ENCODE measurements at places on chromosomes 4 and X.
A peak's percentile ranks its signal among the peaks of the same experiment; 100 is the strongest.

GRCh38 chrX:100263650-100264049 lies 146.4 kb downstream of the PCDH19 start:
- no peak overlapping the region for H3K27ac ChIP-seq
- peaks cover 3% of the 10 kb centered on the region for H3K27me3 ChIP-seq
- H3K36me3 ChIP-seq, result no peaks in the 10 kb centered on the region
- no peaks in the 10 kb centered on the region for H3K4me1 ChIP-seq
- no peak for DNase-seq

- no peak for DNase-seq
- no peak overlapping the region for H3K27ac ChIP-seq
- no peaks in the 10 kb centered on the region for H3K4me1 ChIP-seq
Observed at GRCh38 chr4:124736526-124736925, 24.0 kb upstream of the ANKRD50 start.

DNA sequence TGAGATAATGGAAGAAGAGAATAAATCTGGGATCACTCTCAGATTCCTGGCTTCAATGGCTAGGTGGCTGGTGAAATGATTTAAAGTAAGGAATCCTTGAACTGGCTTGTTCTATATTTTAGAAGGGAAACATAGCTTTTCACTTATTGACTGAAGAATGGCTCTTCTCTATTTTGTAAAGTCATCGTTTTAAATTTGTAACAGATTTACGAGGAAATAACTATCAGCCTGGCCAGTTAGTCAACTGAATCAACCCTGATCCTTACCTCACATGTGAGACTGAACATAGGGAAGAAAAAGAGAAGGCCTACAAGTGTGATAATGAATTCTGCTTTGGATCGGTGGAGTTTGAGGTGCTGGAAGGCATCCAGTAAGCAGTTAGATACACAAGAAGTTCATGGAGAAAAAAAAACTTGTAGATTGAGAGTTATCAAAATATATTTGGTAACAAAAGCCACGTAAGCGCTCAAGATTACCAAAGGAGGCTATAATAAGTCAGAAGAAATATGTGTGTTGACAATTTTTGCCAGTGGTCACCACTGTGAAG lies 12.0 kb downstream of the AREG start:
- no peak overlapping the region for H3K27ac ChIP-seq
- no peak overlapping the region for H3K4me3 ChIP-seq
- H3K27me3 ChIP-seq, result no peaks in the 10 kb centered on the region
- DNase-seq, result no peak
- H3K4me1 ChIP-seq, result no peaks in the 10 kb centered on the region

DNA sequence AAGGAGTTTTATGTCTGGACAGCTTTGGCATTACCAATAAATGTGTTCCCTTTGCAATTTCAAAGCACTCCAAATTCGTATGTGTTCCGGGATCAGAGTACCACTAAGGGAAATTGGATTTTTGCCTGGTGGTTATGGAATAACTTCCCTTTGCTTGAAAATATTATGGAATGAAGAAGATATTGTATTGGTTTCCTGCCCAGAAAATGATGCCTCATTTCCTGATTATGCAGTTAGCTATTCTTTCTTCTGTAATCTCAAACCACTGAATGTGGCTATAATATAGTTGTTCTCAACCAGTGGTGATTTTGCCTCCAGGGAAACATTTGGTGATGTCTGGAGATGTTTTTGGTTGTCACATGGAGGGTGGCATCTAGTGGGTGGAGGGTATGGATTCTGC lies 142.9 kb downstream of the PCDH7 start:
- peak; percentile 74 for DNase-seq
- H3K4me3 ChIP-seq, result peak overlapping the region; percentile 6
- H3K36me3 ChIP-seq, result no peaks in the 10 kb centered on the region
- peak overlapping the region; percentile 64 for H3K27ac ChIP-seq
- no peaks in the 10 kb centered on the region for H3K27me3 ChIP-seq

DNA sequence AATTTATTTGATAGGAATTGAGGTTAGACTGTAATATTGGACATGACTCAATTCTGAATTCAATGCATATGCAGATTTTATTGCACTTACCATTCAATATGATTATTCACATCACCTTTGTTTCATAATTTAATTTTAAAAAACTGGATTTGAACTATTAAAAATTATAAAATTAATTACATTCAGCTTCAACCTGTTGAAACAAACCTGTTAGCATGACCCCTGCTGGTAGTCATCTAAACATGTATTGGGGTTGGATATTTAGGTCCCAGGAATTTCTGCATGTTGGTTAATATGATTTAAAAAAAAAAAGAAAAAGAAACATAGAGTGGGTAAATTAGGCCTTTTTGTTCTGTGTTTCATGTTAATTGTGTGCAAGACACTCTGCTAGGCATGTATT lies 85.9 kb downstream of the ARSJ start:
- no peak overlapping the region for H3K27ac ChIP-seq
- H3K4me1 ChIP-seq, result no peaks in the 10 kb centered on the region
- H3K4me3 ChIP-seq, result no peak overlapping the region

DNA sequence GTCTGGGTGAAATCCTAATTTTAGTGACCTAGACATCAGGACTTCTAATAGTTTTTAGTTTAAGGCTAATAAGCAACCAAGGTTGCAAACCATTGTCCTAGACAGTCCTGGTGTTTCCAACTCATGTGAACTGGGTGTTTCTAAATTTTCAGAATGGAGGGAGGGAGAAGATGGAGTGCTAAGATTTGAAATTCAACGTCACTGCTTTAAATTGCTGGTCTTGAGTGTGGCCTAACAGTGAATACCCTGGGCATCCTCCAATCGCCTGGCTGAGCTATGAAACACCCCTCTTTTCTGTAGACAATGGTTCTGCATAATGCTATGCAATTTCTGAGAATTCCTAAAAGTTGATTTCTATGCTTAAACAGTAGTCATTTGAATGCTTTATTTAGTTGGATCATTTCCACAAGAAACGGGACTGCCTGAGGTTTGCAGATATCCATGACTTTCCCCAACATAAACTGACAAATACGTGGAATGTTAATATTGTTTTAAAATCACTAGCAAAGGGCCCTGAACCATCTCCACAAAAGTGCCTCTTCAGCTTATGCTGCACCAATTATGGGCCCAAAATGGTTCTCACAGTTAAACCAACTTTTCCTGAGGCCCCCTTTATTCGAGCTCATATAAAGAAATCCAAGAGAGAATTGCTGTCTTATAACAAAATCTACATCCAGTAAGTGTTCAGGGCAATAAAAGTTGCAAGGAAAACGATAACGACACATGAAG lies 1.1 kb downstream of the FBXL5 start:
- H3K4me3 ChIP-seq, result peak overlapping the region; percentile 73
- peaks cover 45% of the 10 kb centered on the region for H3K4me1 ChIP-seq
- H3K27ac ChIP-seq, result peak overlapping the region; percentile 81

- H3K27ac ChIP-seq, result no peak overlapping the region
- H3K4me3 ChIP-seq, result no peak overlapping the region
- DNase-seq, result no peak
- H3K4me1 ChIP-seq, result no peaks in the 10 kb centered on the region
Observed at GRCh38 chr4:36651253-36651652, 369.8 kb downstream of the DTHD1 start.

DNA sequence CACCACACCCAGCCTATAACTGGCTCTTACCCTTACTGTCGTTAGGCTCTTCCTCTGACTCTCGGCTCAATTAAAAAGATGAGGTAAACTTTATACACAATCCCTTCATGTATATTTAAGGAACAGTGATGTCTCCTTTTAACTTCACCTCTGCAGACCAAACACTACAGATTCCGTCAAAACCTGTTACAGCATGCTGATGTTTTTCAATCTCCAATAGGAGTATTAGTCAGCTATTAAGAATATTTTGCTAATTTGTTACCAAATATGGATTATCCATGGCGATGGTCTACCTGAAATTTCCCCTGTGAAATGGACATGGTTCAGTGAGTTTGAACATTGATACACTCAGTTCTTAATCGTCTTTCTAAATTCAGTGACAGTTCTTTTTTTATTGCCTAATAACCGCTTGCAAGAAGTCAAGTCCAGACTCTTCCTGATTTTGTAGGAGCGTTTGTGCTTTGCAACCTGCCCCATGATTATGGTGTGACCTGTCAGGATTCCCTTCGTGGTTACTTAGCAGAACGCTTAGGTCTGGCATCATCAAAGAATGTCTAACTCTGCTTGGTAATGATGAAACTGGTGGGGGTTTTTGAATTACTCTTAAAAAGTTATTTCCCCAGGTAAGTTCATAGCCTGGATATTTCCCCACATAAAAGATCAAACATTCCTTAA lies 72.2 kb upstream of the STOX2 start:
- no peaks in the 10 kb centered on the region for H3K27me3 ChIP-seq
- DNase-seq, result no peak
- H3K27ac ChIP-seq, result no peak overlapping the region
- H3K4me3 ChIP-seq, result no peak overlapping the region
- H3K4me1 ChIP-seq, result no peaks in the 10 kb centered on the region

GRCh38 chr4:8732092-8732491 lies 139.5 kb downstream of the CPZ start:
- no peak for DNase-seq
- no peaks in the 10 kb centered on the region for H3K27me3 ChIP-seq
- no peaks in the 10 kb centered on the region for H3K4me1 ChIP-seq
- H3K27ac ChIP-seq, result no peak overlapping the region
- H3K36me3 ChIP-seq, result no peaks in the 10 kb centered on the region
- H3K4me3 ChIP-seq, result no peak overlapping the region

DNA sequence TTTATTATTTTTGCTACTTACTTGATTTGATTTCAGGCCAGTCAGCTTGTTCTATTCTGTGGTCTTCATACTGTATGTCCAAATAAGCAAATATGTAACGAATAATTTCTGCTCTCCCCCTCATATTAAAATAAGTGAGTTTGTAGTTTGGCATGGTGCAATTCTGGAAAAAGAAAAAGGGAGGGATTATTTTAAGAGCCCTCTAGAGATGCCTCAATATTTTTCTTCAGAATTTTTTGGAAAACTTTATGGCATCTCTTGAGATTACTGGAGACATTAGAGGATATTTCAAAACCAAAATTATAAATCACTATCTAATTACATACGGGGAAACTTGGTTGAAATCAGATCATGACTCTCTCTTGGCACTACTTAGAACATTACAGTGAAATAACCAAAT lies 8.2 kb downstream of the HPGDS start:
- DNase-seq, result no peak

- H3K4me1 ChIP-seq, result no peaks in the 10 kb centered on the region
- no peaks in the 10 kb centered on the region for H3K27me3 ChIP-seq
- no peak for DNase-seq
- H3K36me3 ChIP-seq, result no peaks in the 10 kb centered on the region
- no peak overlapping the region for H3K4me3 ChIP-seq
Observed at GRCh38 chr4:142961866-142962265, 115.8 kb upstream of the INPP4B start.

GRCh38 chrX:53421772-53422085 lies 725 bp downstream of the SMC1A start:
- no peaks in the 10 kb centered on the region for H3K4me1 ChIP-seq
- peak overlapping the region; percentile 69 for H3K4me3 ChIP-seq
- no peaks in the 10 kb centered on the region for H3K27me3 ChIP-seq
- H3K27ac ChIP-seq, result peak overlapping the region; percentile 94
- no peak for DNase-seq
- H3K36me3 ChIP-seq, result peaks cover 7% of the 10 kb centered on the region

- no peaks in the 10 kb centered on the region for H3K36me3 ChIP-seq
- DNase-seq, result no peak
- H3K27me3 ChIP-seq, result no peaks in the 10 kb centered on the region
- H3K27ac ChIP-seq, result no peak overlapping the region
Observed at GRCh38 chr4:36213977-36214376, 30.3 kb downstream of the ARAP2 start.

GRCh38 chrX:142296421-142296820 lies 91.3 kb upstream of the MAGEC2 start:
- H3K27ac ChIP-seq, result no peak overlapping the region
- H3K36me3 ChIP-seq, result no peaks in the 10 kb centered on the region
- H3K4me1 ChIP-seq, result no peaks in the 10 kb centered on the region
- no peak overlapping the region for H3K4me3 ChIP-seq
- DNase-seq, result no peak
- no peaks in the 10 kb centered on the region for H3K27me3 ChIP-seq

DNA sequence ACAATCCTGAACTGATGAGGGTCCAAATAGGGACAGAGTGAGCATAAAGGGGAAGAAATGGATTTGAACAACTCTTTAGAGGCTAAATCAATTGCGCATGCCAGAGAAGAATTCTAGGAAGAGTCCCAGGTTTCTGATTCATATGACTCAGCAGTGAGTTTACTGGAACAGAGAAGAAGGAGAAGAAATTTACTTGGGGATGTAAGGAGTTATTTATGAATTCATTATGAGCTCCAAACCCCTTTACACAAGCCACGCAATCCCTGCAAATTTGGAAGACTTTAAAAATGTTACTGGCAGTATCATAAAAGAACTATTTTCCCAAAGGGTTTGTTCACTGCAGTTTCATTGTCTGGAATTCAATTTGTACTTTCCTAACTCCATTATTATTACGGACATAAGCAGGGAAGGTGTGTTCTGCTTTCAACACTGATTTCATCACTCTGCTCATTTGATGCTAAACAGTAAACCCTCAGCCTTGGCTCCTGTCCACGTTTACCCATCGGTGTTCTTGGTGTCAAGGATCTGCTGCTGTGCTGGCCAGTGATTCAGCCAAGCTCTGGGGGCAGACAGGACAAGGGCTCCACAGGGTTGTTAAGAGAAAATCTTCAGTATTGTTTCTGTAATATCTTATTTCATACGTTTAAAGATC lies 273.7 kb downstream of the HNRNPD start:
- H3K4me3 ChIP-seq, result no peak overlapping the region
- H3K36me3 ChIP-seq, result no peaks in the 10 kb centered on the region
- DNase-seq, result no peak
- H3K4me1 ChIP-seq, result no peaks in the 10 kb centered on the region

DNA sequence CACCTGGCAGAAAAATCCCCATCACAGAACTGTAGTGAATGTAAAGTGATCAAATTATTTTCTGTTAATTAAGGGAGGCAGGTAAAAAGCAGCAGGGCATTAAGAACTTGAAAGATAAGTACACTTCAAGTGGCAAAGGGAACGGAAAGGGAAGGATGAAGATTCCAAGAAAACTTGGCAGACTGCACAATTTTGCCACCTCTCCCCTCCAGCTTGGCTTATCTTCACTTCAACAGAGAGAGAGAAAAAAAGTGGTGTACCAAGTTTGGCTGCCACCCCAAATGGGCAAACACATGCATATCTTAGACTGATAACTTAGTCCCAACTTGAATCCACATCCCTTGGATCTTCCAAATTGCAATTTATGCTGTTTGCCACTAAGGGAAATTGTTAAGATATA lies 598.1 kb upstream of the ACTRT1 start:
- no peak for DNase-seq
- H3K4me1 ChIP-seq, result peaks cover 3% of the 10 kb centered on the region
- H3K27me3 ChIP-seq, result no peaks in the 10 kb centered on the region

DNA sequence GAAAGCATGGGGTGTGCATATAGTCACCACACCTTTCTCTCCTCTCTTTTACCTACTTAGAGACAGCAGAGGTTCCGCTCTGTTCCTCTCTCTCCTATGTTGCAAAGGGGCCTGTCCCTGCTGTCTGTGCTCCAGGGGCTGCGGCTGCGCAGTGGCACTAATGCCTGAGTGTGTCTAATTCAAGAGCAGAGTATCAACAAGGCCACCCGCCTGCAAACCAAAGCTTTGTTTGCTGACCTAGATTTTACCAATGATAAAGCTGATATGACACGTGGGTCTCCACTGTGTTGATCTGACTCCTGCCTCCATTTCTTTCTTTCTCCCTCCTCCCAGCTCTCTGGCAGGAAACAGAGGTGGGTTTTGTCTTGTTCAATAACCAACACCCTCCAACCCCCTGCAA lies 74.9 kb downstream of the NSG1 start:
- no peaks in the 10 kb centered on the region for H3K4me1 ChIP-seq
- H3K36me3 ChIP-seq, result no peaks in the 10 kb centered on the region
- H3K27me3 ChIP-seq, result no peaks in the 10 kb centered on the region
- no peak for DNase-seq
- H3K4me3 ChIP-seq, result no peak overlapping the region

GRCh38 chrX:10486373-10486772 lies 134.0 kb downstream of the MID1 start:
- H3K4me1 ChIP-seq, result no peaks in the 10 kb centered on the region
- H3K27me3 ChIP-seq, result no peaks in the 10 kb centered on the region
- H3K27ac ChIP-seq, result no peak overlapping the region
- no peak overlapping the region for H3K4me3 ChIP-seq
- no peak for DNase-seq
